ENCODE measurements at places on chromosomes 3 and 15.

DNA sequence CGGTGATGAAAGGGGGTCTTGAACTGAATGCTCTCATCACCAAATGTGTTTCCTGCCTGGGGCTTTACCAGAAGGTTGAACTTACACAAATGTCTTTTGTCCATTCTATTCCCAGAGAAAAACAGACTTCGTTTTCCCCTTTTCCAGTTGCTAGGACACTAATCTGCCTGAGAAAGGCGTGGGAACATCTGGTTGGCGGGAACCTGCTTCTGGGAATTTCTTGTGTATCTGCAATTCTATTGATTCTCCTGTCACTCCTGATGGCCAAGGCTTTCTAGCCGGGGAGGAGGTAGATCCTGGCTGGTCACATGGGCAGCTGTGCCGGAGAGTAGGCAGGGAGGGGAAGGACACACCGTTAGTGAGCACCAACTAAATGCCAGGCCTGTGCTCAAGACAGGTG, 31.1 kb upstream of the CCDC174 start:
- DNase-seq = no peak

DNA sequence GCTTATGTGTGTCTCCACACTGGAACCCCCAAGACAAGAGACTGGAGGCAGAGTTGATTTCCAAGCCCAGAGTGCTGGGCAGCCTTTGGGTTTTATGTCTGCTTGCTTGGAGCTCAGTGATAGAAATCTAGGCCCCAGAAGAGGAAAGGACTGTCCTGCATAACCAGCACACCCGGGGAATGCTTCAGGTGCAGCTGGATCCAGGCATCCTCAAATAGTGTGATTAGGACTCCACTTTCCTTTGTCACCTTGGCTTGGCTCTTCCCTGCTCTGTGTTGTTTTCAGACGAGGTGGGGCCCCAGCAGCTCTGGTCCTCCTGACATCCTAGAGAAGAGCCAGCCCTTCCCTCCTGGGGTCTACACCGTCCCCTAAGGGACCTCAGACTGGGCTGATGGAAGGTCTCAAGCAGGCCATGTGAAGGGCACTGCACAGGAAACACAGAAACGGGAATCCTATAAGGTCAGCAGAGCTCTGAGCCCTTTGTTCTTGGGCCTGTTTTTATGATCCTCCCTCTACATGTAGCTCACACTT, 143.7 kb downstream of the TJP1 start:
- DNase-seq = no peak

- DNase-seq = no peak
Observed at GRCh38 chr3:155335724-155336354, 42.4 kb upstream of the STRIT1 start.

DNA sequence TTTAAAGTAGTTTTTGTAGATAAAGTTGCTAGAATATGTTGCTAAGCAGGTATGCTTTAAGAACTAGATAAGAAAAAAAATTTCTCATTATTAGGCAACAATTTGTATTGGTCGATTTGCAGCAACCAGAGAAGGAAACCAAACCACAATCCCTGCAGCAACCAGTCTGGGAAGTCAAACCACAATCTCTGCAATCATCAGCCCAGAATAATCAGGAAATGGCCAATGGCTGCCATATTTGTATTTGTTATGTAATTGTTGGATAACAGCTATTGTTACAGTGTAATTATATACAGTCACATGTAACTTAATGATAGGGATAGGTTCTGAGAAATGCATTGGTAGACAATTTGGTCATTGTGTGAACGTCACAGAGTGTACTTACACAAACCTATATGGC, 23.6 kb downstream of the STXBP5L start:
- no peak for DNase-seq

GRCh38 chr15:91227766-91228165, 127.7 kb downstream of the SV2B start:
- DNase-seq = no peak

DNA sequence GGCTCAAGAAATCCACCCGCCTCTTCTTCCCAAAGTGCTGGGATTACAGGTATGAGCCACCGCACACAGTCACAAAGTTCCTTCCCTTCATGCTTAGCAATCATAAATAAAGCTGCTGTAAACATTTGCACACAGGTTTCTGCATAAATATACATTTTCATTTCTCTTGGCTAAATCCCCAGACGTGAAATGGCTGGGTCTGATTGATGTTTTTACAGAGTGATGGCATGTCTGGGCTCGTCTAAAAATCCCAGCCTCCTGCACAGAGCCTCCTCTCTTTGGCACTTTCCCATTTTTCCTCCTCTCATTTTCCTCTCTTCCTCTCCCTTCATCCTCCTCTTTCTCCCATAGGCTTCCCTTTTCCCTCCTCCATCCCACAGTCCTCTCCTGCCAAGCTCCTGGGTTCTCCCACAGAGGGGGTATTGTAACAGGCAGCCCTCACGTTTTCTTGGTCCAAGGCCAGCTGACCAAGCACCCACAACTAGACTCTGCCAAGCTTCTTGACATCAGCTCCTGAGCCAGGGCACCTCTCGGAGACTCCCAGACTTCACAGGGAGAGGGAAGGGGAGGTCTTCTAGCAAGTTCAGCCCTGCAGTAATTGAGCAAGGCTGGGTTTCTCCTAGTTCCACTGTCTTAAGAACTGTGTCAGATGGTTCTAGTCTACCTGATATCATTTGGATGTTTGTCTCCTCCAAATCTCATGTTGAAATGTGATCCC, 10.5 kb upstream of the PLA2G4E start:
- DNase-seq = no peak

DNA sequence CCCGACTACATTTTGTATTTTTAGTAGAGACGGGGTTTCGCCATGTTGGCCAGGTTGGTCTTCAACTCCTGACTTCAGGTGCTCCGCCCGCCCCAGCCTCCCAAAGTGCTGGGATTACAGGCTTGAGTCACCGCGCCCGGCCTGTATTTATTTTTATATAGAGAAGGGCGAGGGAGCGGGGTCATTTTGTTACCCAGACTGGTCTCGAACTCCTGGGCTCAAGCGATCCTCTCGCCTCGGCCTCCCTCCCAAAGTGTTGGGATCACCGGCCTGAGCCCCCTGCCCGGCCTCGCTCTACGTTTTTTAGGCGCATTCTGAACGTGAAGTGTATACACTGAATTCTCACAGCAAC, 514 bp upstream of the PPP4R2 start:
- DNase-seq = no peak

- DNase-seq = no peak
Observed at GRCh38 chr3:114452937-114453336, 159.1 kb downstream of the TIGIT start.

DNA sequence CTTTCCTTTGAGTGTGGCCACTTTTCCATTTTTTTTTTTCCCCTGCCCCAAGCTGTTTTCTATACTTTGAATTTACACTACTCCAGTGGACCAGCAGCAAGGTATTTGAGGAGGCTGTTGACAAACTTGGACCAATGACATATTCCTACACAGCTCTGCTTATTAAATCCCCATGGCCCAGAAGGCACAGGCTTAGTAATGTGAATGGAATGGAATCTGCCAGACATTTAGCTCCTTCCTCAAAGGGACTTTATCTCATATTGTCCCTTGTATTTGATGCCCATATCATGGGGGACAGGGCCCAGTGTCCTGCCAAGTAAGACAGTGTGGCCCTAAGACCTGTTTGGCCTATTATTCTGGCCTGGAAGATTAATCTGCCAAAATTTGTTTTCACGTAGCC, 107.5 kb downstream of the CHCHD6 start:
- no peak for DNase-seq

DNA sequence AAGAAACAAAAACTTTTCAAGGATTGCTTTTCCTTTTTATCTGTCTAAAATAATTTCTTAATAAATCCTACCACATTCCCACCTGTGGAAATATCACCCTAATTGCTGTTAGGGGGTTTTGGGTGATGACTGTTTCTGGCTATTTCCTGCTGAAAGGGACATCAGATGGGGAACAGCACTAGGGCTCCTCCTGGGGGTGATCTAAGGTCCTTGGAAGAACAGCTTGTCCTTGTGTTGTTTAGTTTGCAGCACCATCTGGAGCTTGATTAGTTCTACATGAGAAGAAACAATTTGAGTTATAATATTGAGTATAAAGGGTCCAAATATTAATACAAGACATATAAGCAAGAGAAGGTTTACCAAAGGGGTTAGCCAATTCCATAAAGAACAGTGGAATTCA, 18.7 kb downstream of the OR5H15 start:
- DNase-seq = no peak

DNA sequence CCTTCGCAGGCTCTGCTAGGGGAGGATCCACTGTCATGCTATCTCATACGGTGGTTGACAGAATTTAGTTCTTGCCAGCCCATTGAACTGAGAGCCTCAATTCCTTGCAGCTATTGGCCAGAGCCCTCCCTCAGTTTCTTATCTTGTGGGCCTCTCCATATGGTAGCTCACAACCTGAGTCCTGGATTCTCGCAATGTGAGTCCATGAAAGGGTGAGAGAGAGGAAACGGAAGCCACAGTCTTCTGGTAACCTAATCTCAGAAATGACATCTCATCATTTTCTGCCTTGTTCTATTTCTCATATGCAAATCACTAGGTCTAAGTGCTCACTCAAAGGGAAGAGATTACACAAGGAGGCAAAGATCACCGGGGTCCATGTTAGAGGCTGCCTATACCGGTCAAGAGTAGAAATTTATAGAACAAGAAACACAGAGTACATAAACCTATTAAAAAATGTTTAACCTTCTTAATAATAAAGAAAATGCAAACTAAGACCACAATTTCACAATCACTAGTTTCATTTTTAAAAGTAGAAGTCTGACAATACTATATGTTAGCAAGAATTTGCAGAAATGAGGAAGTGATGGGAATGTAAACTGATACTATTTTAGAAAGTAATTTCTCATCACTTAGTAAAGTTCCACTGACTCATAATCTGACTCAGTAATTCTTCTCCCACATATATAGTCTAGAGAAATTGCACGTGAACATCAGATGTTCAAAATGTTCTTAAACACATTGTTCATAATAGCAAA, 378.4 kb upstream of the AGTR1 start:
- DNase-seq = no peak

- DNase-seq = no peak
Observed at GRCh38 chr3:24678021-24678420, 183.4 kb upstream of the THRB start.

GRCh38 chr15:33971811-33972210, 3.5 kb downstream of the CHRM5 start:
- no peak for DNase-seq

GRCh38 chr15:88618686-88619085, 2.5 kb upstream of the AEN start:
- DNase-seq = no peak

- no peak for DNase-seq
Observed at GRCh38 chr15:42728972-42729371, 8.0 kb downstream of the CDAN1 start.

DNA sequence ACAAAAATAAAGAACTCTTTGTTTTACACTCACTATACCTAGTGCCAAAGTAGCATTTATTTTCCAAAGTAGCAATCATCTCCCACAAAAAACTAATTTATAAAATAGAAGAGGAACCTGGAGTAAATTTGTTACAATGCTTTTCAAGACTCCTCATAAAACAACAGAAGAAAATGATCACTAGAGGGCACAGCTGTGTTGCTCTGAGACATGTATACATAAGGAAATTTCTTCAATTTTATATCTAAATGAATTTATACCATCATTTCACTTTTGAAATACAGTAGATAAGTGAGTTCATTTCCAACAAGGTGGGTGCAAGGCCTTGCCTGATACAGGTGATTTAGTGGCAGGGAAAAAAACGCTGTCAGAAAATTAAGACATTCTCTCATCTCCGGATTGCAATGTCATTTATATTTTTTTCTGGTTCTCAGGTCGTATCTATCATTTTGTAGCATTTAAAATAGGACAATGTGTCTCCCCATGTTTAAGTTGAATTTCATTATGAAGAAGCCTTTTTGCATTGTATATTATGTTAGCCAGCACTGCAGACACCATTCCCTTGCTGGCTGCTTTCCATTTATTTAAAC, 25.3 kb upstream of the ARHGEF26 start:
- DNase-seq = no peak

DNA sequence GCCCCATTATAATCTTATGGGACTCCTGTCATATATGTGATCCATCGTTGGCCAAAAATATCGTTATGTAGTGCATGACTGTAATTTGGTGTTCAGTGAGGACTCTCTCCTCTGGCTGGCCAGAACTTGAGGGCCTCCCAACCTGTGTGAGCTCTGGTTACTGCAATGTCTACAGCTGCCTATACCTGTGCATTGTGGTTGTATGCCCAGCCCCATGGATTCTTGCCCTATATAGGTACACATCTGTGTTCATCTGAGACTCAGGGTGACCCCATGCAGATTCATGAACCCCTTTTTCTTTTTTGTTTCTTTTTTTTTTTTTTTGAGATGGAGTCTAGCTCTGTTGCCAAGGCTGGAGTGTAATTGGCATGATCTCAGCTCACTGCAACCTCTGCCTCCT, 32.6 kb upstream of the KLF13 start:
- no peak for DNase-seq

GRCh38 chr15:86541540-86541939, 461.9 kb downstream of the AGBL1 start:
- no peak for DNase-seq

DNA sequence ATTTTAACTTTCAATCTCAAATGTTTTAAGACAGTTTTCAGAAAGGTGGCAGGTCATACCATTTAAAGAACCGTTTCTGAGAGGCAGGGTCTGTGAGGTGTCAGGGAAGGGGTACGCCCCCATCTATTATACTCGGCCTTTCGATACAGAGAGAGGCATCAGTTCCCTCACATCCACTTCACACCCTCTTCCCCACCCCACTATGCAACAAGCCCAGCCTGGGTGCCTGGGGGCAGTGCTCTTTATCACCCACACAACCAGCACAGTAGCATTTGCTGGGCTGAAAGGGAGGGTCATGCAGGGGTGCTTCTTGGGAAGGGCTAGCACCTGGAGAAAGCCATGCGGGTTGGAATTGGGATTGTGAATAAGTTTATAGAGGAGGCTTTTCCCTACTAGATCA, 56.0 kb upstream of the KCNMB2 start:
- DNase-seq = no peak

DNA sequence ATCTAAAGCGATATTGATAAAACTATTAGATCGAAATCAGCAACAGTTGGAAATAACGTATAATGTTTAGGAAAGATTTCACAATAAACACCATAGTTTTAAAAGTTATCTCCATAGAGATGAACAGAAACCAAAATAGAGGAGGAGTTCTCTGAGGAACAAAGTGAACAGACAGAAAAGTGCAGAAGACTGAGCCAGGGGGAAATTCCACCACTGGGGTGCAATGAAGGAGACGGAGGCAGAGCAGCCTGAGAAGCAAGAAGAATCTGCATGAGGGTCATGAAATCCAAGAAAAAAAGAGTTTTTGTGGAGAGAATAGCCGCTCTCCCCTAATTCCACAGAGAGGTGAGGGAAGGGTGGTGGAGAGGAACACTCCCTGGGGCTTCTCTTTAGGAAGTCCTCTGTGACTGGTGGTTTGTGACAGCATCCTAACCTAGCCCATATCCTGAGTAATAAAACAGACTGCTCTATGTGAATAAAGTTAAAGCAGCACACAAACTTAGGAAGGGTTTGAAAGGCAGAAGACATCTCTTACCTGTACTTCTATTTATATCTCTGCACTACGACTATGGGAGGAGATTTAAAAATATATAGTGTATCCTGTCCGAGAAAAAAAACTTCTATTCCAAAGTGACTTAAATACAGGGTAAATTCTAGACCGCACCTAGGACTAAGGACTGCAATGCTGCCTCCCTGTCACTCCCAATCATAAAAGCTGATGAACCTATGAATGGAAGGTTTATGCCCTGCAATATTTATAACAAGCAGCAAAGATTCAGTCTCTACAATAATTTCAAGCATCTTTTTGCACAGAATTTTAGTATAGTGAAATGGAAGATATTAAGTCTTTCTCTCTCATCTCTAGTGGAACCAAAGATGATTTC, 22.9 kb downstream of the ATP8B4 start:
- DNase-seq = no peak

GRCh38 chr3:109825971-109826810, 488.8 kb upstream of the DPPA4 start:
- DNase-seq = no peak
